Caco-2 (cell line): ENCODE measurements at places on chromosomes 3 and 15. TPM values are rescaled to one million over a fixed set of nuclear protein-coding genes. Genes with fewer than 3 reads are reported as not detected.

GRCh38 chr3:46410669-46411068 is 3.6 kb downstream of the CCRL2 start:
- no peaks in the 10 kb centered on the region for H3K27me3 ChIP-seq
- H3K36me3 ChIP-seq, result no peaks in the 10 kb centered on the region
- no peak overlapping the region for H3K4me3 ChIP-seq
- H3K4me1 ChIP-seq, result peaks cover 11% of the 10 kb centered on the region
- DNase-seq, result no peak

- no peak overlapping the region for H3K4me3 ChIP-seq
- DNase-seq, result no peak
- H3K27ac ChIP-seq, result no peak overlapping the region
- H3K4me1 ChIP-seq, result no peaks in the 10 kb centered on the region
- H3K36me3 ChIP-seq, result no peaks in the 10 kb centered on the region
These were observed 265.0 kb downstream of the TAFA4 start for GRCh38 chr3:68667346-68667745.

- no peak overlapping the region for H3K4me3 ChIP-seq
- no peaks in the 10 kb centered on the region for H3K36me3 ChIP-seq
- DNase-seq, result no peak
- no peaks in the 10 kb centered on the region for H3K4me1 ChIP-seq
- H3K27ac ChIP-seq, result no peak overlapping the region
- H3K27me3 ChIP-seq, result no peaks in the 10 kb centered on the region
These were observed 30.4 kb downstream of the TFDP2 start for GRCh38 chr3:142118911-142119310.

Gene EXD1
- not detected in 2 replicates for total RNA-seq

DNA sequence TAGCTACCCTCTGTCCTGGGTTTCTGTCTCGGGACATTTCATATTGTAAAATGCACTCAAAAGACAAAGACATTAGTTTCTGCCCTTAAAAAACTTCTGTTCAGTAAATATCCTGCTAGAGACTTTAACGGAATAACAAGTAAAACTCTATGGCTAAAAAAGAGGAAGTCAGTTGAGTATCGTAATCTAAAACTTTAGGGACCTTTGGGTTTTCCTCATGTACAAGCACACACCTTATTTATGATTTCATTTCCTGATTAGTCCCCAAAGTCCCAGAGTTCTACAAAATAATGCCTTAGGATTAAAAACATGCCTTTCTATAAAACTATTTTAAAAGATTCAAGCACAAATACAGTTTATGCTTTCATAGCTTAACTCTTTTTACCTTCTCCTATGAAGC is 585.9 kb downstream of the UNC13C start:
- H3K4me3 ChIP-seq, result no peak overlapping the region
- H3K36me3 ChIP-seq, result no peaks in the 10 kb centered on the region
- DNase-seq, result no peak
- no peak overlapping the region for H3K27ac ChIP-seq
- H3K4me1 ChIP-seq, result no peaks in the 10 kb centered on the region

GRCh38 chr15:73682600-73683090 is 1.5 kb upstream of the CD276 start:
- H3K27ac ChIP-seq, result no peak overlapping the region
- no peak for DNase-seq
- no peaks in the 10 kb centered on the region for H3K36me3 ChIP-seq
- H3K27me3 ChIP-seq, result no peaks in the 10 kb centered on the region
- H3K4me3 ChIP-seq, result no peak overlapping the region
